ENCODE measurements at places on chromosomes 5 and 9. TPM values are rescaled to one million over a fixed set of nuclear protein-coding genes. Genes with fewer than 3 reads are reported as not detected.

ITK gene
- 0.48 TPM for total RNA-seq

MCTP1 gene
- 45.9 TPM for total RNA-seq

GABRB2 gene
- total RNA-seq: 0.14 TPM

ALDH1A1 gene
- 2.1 TPM for total RNA-seq

GRCh38 chr5:130206686-130207085, 302.4 kb downstream of the CHSY3 start:
- DNase-seq: no peak

DNA sequence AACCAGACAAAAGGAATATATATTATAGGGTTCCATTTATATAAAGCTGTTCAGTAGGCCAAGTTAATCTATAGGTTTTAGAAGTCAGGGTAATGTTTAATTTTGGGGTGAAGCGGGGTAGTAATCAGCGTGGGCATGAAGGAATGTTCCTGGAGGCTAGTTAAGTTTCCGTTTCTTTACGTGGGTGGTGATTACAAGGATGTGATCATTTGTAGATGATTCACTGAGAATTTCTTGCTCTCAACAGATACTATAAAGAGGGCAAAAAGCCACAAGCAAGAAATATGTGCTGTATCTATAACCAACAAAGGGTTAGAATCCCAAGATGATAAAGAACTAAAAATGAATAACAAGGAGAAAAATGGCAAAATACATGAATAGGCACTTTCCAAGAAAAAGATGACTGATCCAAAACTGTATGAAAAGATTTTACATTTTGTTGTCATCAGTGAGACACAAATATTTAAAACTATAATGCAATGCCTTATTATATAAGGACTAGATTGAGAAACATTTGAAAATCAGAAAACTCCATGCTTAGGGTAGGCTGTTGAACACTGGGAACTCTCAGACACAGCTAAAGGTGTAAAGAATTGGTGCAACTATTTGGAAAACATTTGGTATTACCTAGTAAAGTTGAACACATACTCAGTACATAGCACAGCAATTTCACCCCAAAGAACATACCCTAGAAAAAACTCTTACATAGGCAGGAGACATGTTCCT, 224.3 kb upstream of the S1PR3 start:
- DNase-seq: peak; percentile 88

GRCh38 chr9:2662496-2662895, 40.9 kb downstream of the VLDLR start:
- DNase-seq: no peak

DNA sequence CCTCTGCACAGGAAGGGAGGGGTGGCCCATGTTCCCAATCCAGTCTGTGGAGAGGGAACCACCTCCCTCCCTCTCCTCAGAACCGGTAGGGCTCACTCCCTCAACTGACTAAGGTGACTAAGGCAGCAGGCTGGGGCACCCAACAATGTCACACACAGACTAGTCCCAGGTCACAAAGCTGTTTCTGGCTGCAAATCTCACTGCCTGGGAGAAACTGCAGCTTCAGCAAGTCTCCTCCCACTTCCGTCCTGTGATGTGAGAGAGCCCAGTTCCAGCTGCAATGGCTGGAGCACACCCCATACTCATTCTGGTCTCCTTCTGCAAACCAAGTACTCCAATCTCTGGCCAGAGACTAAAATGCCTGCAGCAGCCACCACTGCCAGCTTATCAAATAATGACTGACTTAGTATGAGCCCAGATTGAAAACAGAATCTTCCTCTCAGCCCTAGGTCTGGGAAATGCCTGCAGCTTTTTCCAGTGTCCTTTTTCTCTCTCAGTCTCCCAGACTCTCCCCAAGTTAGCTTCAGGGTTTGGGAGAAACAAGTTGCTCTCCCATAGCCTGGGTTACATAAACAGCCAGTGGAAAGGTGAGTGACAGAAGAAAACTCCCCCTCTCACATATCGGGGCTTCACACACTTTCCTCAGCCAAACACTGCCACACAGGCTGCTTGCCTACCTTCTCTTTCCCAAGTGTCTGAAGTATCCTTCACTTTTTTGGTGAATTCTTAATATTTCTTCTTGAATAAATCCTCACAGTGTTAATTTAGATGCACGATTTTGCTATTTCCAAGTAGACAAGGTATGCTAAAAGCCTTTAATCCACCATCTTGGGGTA, 247.4 kb upstream of the RASA1 start:
- DNase-seq: no peak

DNA sequence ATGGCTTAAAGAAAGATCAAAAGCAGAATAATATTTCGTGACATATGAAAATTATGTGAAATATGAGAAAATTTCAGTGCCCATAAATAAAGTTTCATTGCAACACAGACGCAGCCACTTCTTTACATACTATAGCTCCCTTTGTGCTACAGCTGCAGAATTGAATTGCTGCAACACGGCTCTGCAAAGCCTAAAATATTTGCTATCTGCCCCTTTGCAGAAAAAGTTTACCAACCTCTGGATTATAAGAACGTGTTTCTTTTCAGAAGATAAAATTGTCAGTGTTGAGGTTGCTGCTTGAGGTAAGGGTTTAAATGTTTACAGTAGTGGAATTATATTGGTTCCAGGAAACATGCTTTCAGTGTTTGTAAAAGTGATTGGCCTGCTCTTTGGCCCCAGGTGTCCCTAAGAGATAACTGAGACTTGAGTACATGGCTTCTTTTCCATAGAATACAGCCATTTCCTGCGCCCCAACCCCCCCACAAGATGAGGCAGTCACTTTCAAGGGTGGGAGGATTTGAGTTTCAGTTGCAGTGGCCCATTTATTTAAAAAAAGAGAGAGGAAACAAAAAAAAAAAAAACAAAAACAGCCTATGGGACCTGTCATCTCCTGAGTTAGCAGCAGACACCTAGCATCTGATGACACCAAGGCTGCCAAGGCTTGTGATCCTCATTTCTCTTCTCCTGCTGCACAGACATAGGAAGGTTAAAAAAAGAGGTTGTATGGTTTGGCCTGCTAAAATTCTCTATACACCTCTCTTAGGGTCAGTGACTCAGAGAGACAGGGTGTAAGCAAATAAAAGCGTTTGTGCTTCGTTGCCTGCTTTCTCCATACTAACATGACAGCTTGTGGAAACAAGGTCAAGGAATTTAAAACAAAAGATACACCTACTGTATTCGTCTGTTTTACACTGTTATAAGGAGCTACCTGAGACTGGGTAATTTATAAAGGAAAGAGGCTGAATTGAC, 28.0 kb upstream of the HTR4 start:
- no peak for DNase-seq

DNA sequence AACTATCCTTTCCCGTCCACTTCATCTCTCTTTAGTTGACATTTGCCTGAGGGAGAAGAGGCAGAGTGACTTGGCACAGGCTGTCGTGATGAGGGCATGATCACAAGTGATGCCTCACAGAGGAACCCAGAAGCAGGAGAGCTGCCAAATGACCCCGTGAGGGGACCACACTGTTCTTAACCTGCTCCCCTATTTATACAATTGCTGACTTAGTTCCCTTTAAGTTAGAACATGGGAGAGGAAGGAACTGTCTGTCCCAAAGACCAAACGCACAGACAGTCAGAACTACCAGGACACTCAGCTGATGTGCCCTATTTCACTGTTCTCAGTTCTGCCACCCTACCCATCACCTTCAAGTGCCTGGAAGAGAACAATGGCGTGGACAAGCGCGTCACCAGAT, 73.7 kb downstream of the SLC1A3 start:
- no peak for DNase-seq

- DNase-seq: no peak
Observed at GRCh38 chr5:57987552-57987951, 472.3 kb downstream of the PLK2 start.

GRCh38 chr5:170360709-170361108, 28.5 kb downstream of the KCNMB1 start:
- DNase-seq: no peak

DNA sequence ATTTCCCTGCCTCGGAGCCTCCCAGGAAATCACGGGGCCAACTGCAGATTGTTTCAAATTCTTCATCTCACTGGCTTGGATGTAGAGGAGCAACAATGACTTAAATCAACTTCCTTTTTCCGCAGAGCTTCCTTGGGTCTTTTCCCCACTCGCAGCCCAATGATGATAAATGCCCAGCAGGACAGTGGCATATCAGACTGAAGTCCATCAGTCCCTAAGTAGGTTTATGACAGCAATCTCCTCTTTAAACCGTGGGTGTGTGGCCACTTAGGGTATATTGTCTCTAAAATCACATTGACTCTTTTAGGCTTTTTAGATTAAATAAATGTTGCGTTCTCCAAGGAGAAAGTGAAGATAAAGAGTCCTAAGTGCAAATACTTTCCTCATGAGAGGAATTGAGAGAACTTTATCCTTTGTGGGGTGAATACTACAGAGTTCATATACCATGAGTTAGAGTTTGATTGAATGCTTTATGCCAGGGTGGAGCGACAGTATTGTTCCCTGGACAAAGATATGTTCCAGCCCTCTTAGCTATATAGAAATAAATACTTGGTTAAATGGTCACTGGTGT, 59.1 kb downstream of the IQGAP2 start:
- no peak for DNase-seq

GRCh38 chr9:10479172-10479571, 133.6 kb downstream of the PTPRD start:
- no peak for DNase-seq

GRCh38 chr5:139893873-139894272, 98.3 kb downstream of the PSD2 start:
- no peak for DNase-seq

GRCh38 chr5:90932052-90932699, 373.6 kb downstream of the ADGRV1 start:
- peak; percentile 15 for DNase-seq

- DNase-seq: no peak
Observed at GRCh38 chr9:136899196-136899595, 12.9 kb downstream of the TRAF2 start.

DNA sequence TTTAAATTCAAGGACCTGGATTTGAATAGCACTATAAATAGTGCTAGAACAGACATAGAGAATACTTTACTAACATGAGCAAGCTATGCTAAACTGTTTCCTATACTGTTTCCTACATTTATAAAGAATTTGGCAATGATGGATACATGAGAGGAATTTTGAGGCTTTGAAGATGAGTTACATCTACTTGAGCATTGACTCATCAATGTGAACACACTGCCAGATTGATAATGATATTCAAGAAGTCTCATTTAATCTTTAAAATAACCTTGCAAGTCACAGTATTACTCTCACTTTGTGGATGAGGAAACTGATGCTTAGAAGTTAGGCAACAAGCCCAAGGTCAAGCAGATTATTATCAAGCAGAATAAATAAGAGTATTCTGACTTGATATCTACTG, 281.9 kb downstream of the DNAH5 start:
- DNase-seq: peak; percentile 33

GRCh38 chr9:37417252-37417803, 5.2 kb upstream of the GRHPR start:
- DNase-seq: no peak

DNA sequence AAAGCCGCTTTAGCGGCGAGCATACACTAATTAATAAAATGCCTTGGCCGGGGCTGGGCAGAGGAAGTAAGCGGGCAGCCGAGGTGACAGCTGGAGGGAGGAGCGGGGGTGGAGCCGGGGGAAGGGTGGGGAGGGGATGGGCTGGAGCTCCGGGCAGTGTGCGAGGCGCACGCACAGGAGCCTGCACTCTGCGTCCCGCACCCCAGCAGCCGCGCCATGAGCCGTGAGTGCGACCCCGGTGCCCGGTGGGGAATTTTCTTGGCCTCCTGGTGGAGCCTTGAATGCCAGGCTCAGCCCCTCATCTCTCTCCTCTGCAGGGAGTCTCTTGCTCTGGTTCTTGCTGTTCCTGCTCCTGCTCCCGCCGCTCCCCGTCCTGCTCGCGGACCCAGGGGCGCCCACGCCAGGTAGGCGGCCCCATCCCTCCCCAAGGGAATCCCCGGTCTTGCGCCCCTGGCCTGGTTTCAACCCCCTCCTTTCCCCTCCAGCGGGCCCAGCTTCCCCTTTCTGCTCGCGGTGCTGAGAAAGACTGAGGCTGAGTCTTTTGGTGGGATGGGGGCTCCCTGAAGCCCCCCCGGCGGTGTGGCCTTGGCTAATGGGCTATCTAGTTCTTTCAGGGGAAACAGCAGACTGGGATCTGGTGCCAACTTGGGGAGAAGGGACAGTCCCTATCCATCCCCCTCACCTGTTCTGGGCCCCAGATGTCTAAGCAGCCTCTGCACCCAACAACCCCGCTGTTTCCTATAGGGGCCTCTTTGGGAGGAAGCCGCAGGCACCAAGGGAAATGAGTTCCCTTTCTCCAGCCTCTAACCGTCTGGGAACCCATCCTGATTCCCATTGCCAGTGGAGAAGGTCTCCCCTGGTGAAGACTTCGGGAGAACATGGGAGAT, at the start of gene PTGS1:
Gene PTGS1 (plus strand): TSS at position 156 of the 887 bp plus-strand sequence. CDS start 61 bp downstream, at position 217.
- DNase-seq: no peak

- DNase-seq: peak; percentile 48
Observed at GRCh38 chr5:88690409-88691229, 192.4 kb downstream of the MEF2C start.

- no peak for DNase-seq
Observed at GRCh38 chr5:170570476-170570875, 66.7 kb downstream of the KCNIP1 start.
